ENCODE measurements at places on chromosomes 5 and 9.

DNA sequence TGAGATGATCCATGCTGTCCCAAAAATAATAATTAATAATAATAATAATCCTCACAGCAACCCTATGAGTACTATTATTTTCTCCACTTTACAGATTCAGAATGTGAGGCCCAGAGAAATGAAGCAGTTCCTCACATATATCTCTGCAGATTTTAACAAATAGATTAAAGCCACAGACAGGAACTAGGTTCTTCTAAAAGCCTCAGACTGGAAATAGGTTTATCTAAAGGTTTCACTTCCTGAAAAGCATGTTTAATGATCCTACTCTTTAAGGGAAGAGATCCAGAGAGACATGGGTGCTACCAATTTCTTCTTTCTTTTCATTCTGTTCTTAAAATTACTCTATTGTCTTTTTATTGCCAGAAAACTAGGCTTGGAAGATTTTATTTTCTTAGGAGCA is 1079.4 kb upstream of the COX7C start:
- no peaks in the 10 kb centered on the region for H3K4me1 ChIP-seq
- DNase-seq: no peak
- H3K27ac ChIP-seq: no peak overlapping the region
- H3K4me3 ChIP-seq: no peak overlapping the region
- H3K36me3 ChIP-seq: no peaks in the 10 kb centered on the region

- H3K36me3 ChIP-seq: no peaks in the 10 kb centered on the region
- H3K27ac ChIP-seq: no peak overlapping the region
- H3K4me1 ChIP-seq: no peaks in the 10 kb centered on the region
- H3K4me3 ChIP-seq: no peak overlapping the region
These were observed 281.3 kb upstream of the CLINT1 start for GRCh38 chr5:158140120-158140731.

- peaks cover 10% of the 10 kb centered on the region for H3K27me3 ChIP-seq
- no peak overlapping the region for H3K4me3 ChIP-seq
- no peak overlapping the region for H3K27ac ChIP-seq
- H3K4me1 ChIP-seq: no peaks in the 10 kb centered on the region
- no peaks in the 10 kb centered on the region for H3K36me3 ChIP-seq
These were observed 96.0 kb upstream of the SLC44A1 start for GRCh38 chr9:105148328-105149006.

DNA sequence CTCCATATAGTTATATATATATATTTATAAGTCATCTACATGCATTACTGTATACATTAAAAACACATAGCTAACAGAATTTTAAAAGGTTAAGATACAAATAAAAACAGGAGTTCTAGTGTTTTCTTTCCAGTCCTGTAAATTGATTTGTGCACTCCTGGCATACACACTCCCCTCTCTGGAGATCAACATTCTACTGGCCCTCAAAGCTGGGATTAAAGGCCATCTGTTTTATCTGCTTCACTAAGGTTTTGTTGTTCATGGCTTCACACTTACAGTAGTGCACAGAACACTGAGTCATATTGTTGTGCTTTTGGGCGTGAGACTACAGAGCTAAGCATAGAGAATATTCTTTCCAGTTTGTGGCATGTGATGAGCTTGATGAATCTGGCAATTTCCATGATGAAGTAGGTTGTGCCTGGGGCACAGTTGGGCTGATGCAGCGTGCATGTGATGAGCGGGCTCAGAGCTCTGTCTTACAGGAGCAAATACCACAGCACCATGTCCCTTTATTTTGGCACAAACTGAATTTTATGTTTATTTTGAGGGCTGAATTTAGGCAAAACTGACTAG is 98.2 kb downstream of the TAF11L14 start:
- no peaks in the 10 kb centered on the region for H3K36me3 ChIP-seq
- H3K4me1 ChIP-seq: no peaks in the 10 kb centered on the region
- no peak overlapping the region for H3K27ac ChIP-seq

GRCh38 chr9:113934829-113935676 is 58.9 kb downstream of the ZNF618 start:
- H3K27ac ChIP-seq: no peak overlapping the region
- no peak overlapping the region for H3K4me3 ChIP-seq
- H3K36me3 ChIP-seq: no peaks in the 10 kb centered on the region
- peaks cover 2% of the 10 kb centered on the region for H3K27me3 ChIP-seq

DNA sequence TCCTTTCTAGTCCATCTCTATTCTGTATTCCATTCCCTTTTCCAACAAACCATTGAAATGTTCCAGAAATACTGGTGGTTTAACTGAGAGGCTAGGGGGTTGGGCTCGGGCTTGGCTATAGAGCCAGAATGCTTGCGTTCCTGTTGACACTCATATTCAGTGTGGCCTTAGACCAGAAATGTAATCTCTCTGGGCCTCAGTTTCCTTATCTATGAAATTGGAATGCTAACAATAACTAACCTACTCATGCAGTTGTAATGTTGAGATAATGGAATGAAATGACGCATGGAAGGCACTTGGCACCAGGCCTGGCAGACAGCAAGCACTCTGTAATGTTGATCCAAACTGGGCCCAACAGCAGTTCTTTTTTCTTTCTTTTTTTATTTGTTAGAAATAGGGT is 26.8 kb downstream of the JADE2 start:
- H3K36me3 ChIP-seq: peaks cover 35% of the 10 kb centered on the region
- no peak for DNase-seq
- no peak overlapping the region for H3K27ac ChIP-seq
- H3K4me1 ChIP-seq: peaks cover 30% of the 10 kb centered on the region
- H3K4me3 ChIP-seq: no peak overlapping the region
- H3K27me3 ChIP-seq: no peaks in the 10 kb centered on the region

- DNase-seq: no peak
- no peaks in the 10 kb centered on the region for H3K36me3 ChIP-seq
- no peak overlapping the region for H3K4me3 ChIP-seq
- H3K27ac ChIP-seq: no peak overlapping the region
- H3K27me3 ChIP-seq: no peaks in the 10 kb centered on the region
These were observed 420.9 kb upstream of the SGCD start for GRCh38 chr5:155906046-155906445.

- H3K4me3 ChIP-seq: no peak overlapping the region
- no peak overlapping the region for H3K27ac ChIP-seq
- no peak for DNase-seq
- peaks cover 8% of the 10 kb centered on the region for H3K4me1 ChIP-seq
- peaks cover 12% of the 10 kb centered on the region for H3K27me3 ChIP-seq
- no peaks in the 10 kb centered on the region for H3K36me3 ChIP-seq
These were observed 10.1 kb upstream of the THBS4 start for GRCh38 chr5:80025069-80025468.

GRCh38 chr5:40634593-40634992 is 45.1 kb upstream of the PTGER4 start:
- peaks cover 44% of the 10 kb centered on the region for H3K36me3 ChIP-seq
- H3K27ac ChIP-seq: no peak overlapping the region
- H3K4me3 ChIP-seq: no peak overlapping the region
- no peaks in the 10 kb centered on the region for H3K27me3 ChIP-seq

- no peak for DNase-seq
- no peak overlapping the region for H3K27ac ChIP-seq
- H3K4me1 ChIP-seq: no peaks in the 10 kb centered on the region
- no peak overlapping the region for H3K4me3 ChIP-seq
These were observed 135.4 kb downstream of the FAM114A2 start for GRCh38 chr5:153903321-153903720.

DNA sequence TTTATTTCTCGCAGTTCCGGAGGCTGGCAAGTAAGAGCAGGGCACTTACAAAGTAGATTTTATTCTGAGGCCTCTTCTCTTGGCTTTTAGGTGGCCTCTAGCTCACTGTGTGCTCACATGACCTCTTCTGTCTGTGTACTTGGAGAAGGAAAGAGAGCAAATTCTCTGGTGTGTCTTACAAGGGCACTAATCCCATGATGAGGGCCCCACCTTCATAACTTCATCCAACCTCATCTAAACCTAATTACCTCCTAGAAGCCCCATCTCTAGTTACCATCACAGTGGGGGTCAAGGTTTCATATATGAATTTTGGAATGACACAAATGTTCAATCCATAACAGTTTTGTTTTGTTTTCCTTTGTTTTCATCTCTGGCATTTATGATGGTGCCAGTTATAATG is 376.1 kb downstream of the ADGRV1 start:
- no peaks in the 10 kb centered on the region for H3K36me3 ChIP-seq
- no peak overlapping the region for H3K4me3 ChIP-seq
- H3K4me1 ChIP-seq: peaks cover 23% of the 10 kb centered on the region
- no peak for DNase-seq
- no peak overlapping the region for H3K27ac ChIP-seq
- H3K27me3 ChIP-seq: no peaks in the 10 kb centered on the region

DNA sequence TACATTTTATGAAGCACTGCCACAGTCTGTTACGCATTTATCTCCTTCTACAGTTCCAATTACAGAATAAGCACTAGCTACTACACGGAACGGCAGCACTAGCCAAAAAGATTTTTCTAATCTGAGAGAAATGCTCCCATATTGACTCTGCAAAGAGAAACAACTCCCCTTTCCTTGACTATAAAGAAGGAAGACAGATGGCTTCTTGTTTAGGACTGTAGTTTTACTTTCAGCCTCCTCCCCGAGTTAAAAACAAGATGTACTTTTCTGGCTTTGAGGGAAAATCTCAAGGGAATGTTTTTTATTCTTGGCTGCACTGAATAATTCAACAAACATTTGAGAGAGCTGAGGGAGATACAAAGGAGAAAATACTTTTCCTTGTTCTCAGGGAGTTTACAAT is 1.9 kb upstream of the SLC44A1 start:
- H3K4me3 ChIP-seq: no peak overlapping the region
- no peak for DNase-seq
- H3K27ac ChIP-seq: no peak overlapping the region
- H3K36me3 ChIP-seq: no peaks in the 10 kb centered on the region
- peaks cover 66% of the 10 kb centered on the region for H3K27me3 ChIP-seq

GRCh38 chr9:89536145-89536574 is 38.2 kb upstream of the SEMA4D start:
- peak overlapping the region; percentile 95 for H3K27ac ChIP-seq
- DNase-seq: peak; percentile 54
- peak overlapping the region; percentile 77 for H3K4me3 ChIP-seq
- H3K36me3 ChIP-seq: no peaks in the 10 kb centered on the region
- H3K27me3 ChIP-seq: no peaks in the 10 kb centered on the region

DNA sequence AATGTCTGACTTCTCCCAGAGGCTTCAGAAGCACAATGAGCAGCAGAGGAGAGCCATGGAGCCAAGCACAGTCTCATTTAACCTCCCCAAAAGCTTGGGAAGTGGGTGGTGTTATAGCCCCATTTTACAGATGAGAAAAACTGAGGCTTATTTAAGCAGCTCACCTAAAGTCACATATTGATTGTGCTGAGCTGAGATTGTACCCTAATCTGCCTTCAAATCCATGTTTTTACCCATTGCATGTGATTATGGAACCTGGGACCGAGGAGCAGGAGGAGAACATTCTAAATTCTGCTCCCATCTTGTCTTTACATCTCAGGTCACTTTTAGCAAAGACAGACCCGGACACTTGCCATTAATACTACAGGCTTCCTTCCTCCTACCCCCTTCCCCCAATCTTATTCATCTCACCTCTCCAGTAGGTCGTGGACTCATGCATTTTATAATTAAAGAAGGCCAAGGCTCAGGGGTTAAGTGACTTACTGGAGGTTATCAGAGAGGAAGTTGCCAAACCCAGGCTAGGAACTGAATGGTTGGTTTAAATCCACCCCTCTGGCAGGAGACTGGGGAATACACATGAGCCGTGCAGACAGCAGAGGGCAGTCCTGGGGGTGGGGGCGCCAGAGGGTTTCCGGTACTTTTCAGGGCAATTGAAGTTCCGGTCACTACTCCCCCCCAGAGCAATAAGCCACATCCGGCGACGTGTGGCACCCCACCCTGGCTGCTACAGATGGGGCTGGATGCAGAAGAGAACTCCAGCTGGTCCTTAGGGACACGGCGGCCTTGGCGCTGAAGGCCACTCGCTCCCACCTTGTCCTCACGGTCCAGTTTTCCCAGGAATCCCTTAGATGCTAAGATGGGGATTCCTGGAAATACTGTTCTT is 51.0 kb upstream of the IL17B start:
- no peaks in the 10 kb centered on the region for H3K36me3 ChIP-seq
- H3K27me3 ChIP-seq: peaks cover 4% of the 10 kb centered on the region
- H3K4me1 ChIP-seq: peaks cover 12% of the 10 kb centered on the region
- DNase-seq: no peak

DNA sequence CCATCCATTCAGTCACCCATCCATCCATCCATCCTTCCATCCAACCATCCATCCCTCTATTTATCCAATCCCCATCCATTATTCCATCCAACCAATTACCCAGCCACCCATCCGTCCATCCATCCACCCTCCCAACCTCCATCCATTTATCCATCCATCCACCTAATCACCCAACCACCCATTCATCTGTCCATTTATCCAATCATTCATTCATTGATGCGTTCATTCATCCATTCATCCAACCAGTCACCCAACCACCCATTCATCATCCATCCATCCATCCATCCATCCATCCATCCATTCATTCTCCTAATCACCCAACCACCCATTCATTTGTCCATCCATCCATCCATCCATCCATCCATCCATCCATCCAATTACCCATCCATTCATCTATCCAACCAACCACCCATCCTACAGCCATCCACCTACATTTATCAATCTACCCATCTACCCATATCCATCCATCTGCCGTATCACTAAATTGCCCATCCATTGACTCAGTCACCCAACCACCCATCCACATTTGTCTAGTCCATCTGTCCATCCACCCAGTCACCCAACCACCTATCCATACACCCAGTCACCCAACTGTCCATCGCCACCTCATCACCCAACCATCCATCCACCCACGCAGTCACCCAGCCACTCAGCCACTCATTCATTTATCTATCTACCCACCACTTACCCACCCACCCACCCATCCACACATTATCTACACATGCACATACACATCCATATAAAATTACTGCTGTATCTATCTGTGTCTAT is 165.4 kb downstream of the TRIO start:
- no peak overlapping the region for H3K27ac ChIP-seq
- no peaks in the 10 kb centered on the region for H3K27me3 ChIP-seq
- H3K4me3 ChIP-seq: no peak overlapping the region

- H3K36me3 ChIP-seq: no peaks in the 10 kb centered on the region
- H3K27me3 ChIP-seq: peaks cover 18% of the 10 kb centered on the region
- H3K4me1 ChIP-seq: peaks cover 21% of the 10 kb centered on the region
These were observed 104.1 kb downstream of the TSSK1B start for GRCh38 chr5:113330533-113331208.

DNA sequence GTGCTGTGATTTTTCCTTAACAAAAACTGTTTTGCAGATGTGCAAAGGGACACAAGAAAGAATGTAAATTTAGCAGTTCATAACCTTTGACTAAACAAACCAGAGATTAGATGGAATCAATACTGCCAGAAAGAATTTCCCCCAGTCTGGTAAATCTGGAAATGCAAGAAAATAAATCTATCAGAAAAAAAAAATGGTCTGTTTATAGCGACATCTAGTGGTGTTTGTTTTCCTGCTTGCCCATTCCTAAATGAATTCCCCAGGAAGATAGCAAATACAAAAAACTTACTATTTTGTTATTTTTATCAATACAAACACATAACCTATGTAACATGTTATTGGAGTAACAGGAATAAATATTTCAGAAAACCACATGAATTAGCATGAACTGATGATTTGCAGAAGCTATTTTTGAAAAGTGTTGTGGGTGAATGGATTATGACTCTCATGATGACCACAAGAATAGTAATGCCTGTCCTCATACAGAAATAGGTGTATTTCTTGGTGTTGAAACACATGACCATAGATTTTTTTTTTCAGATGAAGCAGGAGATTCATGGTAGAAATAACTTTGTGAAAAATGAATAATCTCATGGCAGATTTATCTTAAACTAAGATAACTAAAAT is 1703.8 kb downstream of the MAT2B start:
- H3K27me3 ChIP-seq: no peaks in the 10 kb centered on the region
- H3K36me3 ChIP-seq: no peaks in the 10 kb centered on the region
- no peak overlapping the region for H3K4me3 ChIP-seq
- no peaks in the 10 kb centered on the region for H3K4me1 ChIP-seq
- DNase-seq: no peak

- H3K27ac ChIP-seq: no peak overlapping the region
- no peak for DNase-seq
- peaks cover 35% of the 10 kb centered on the region for H3K27me3 ChIP-seq
- H3K4me3 ChIP-seq: no peak overlapping the region
These were observed 4.0 kb upstream of the TNPO1 start for GRCh38 chr5:72812488-72812887.

Measured in T-helper 2 cell treated with Interferon-gamma antibody and Interleukin-4, amounts not matched to agents 5 μg/mL and 100 μg/mL, for 36 hours (primary cell).